Choroid plexus epithelial cell (primary cell): ENCODE measurements at places on chromosomes 7 and 10.

DNA sequence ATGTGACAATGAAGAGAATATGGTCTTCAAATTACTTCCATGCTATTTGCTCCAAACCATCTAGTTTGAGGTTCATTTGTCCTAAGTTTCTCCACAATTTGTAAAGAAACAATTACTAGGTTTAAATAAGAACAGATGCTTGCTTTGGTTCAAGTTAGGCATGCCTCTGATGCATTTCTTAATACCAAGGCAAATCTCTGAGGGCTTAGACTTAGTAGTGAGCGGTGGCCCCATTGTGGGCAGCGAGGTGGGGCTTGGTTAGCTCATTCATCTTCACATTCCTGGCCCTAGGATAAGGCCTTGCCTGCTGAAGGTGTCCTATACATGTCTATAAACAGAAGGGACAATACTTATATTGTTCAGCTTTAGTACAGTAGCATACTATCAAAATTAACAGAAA lies 52.4 kb upstream of the RHEB start:
- DNase-seq, result no peak

DNA sequence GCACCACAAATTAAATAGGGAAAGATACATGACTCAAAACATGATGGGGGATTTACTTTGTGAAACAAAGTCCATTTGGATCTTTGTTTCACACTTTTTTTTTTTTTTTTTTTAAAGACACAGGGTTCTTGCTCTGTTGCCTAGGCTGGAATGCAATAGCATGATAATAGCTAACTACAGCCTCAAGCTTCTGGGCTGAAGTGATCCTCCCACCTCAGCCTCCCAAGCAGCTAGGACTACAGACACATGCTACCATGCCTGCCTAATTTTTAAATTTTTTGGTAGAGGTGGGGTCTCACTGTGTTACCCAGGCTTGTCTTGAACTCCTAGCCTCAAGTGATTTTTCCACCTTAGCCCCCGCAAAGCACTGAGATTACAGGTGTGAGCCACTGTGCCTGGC lies 172.6 kb upstream of the KLF14 start:
- no peak for DNase-seq

- DNase-seq, result no peak
Measured at GRCh38 chr10:22959950-22960349, 32.1 kb downstream of the ARMC3 start.

DNA sequence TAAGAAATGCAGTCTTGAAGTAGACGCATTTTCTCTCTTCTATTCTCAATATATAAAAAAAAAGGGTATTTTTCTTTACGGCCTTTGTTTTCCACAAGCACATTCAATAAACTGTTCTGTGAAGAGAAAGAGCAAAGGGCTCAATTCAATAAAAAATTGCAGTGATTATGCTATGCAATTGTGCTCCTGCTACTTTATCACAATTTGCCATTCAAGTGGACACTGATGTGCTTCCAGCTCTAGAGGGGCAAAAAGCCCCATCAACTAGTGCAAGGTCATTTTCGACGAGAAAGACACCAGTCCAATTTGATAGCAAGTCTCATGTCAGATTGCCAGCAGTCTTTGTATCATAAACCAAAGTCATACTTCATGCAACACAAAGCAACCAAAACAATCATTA lies 82.6 kb upstream of the THSD7A start:
- DNase-seq, result no peak

GRCh38 chr10:34587002-34587679 lies 228.0 kb downstream of the PARD3 start:
- DNase-seq, result no peak

GRCh38 chr10:5644930-5645329 lies 21.5 kb downstream of the ASB13 start:
- DNase-seq, result no peak

- peak; percentile 81 for DNase-seq
Measured at GRCh38 chr10:114996542-114996941, 58.5 kb downstream of the TRUB1 start.

- DNase-seq, result peak; percentile 89
Measured at GRCh38 chr7:112898432-112899290, 108.5 kb upstream of the TMEM168 start.

DNA sequence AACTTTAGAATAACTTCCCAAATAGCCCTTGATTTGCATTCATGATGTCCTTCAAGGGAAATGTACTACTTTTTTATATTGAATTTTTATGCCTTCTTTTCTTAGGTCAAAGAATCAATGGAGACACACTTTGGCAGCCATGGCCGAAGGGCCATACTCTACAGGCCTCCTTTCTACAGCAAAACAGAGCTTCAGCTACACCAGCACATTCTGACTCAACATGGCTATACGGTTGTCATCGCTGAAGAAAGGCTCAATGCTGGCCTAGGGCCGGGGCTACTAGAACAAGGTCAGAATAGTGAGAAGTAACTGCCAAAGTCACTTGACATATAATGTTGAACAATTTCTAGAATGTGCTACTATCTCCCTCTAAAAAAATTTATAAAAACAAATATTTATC lies 27.0 kb downstream of the CPED1 start:
- no peak for DNase-seq

DNA sequence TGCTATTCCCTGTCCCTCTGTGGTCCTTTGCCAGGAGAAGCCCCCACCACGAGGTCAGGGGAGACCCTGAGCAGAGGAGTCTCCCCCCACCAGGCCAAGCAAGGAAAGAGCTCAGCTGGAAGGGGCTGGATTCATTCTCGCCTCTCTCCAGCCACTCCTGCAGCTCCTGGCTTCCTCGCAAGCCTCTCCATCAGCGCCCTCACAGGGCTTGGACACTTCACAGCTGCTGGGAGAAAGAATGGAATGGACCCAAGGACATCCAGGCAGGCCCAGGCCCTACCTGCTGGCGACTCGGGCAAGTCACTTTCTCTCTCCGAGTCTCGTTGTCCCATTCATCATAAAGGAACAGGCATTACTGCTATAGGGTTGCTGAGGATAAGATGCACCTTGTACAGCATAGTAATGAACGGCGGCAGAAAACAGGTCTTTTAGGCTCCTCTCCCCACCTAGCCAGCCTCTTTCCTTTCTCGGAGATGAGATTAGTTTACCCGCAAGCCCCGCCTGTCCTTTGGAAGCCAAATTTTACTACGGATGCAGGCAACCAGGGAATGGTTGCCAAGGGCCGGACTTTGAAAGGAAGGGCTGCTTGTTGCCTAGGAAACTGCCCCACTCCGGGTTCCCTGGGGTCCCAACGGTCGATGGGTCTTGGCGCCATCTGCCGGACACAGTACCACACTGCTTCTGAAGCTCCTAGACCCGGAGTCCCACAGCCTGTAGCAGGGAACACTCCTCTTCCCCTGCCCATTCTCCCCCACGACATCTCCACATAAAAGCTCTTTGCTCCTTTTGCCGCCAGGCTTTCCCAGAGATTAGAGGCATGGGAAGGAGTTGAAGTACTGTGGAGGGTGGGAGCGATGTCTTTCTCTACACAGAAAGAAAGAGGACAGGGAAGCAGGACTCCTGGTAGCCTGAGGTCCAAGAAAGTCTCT lies 22.3 kb downstream of the IMPDH1 start:
- DNase-seq, result peak; percentile 79

DNA sequence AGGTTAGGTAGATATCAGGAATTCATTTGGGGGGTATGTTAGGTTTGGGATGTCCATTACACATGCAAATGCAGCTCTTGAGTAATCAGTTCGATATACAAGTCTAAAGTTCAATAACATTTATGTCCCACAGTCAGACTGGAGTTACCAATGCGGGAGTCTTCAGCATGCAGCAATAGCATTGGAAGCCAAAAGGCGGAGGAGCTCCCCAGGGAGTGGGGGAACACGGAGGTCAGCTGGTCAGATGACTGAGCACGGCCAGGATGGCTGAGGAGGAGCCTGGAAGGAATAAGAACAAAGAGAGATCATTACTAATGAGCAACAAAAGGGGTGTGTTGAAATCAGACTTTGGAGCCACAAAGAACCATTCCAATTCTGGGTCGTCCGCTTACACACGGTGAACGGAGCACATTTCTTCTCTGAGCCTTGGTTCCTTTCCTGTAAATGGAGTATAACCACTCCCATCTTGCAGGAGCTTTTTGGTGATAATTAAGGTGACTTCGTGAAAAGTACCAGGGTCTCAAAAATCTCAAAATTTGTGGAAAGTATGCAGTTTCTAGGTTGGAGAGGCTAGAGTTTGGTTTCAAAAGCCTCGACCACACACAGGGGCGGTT lies 478 bp upstream of the ZNF22 start:
- peak; percentile 97 for DNase-seq

DNA sequence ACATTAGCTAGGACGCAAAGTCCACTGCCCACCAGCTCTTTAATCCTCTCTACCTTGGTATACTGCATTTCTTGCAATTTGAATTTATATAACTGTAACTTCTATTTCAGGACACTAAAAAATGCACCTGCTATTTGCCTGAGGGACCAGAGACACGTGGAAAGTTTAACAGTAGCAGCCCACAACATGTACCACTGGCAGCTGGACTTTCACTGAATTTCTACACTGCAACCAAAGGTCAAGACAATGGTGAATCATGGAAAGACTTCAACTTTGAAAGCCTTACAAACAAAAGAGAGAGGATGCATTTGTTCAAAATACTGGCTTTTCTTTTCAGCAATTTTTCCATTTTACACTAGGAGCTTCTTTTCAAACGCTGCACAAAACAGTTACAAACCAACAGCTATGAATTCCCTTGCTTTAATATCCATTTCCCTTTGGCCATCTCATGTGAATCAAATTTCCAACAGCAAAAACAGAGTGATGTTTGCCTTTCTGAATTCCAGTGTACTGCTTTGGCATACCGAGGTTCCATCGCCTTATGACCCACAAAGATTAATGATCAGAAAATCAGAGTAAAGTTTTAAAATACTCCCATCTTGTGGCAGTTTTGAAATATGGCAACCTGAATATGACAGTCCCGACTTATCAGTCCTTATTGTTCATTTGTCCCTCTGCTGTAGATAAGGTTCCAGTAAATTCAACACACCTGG lies 29.9 kb upstream of the HNRNPH3 start:
- DNase-seq, result peak; percentile 81

DNA sequence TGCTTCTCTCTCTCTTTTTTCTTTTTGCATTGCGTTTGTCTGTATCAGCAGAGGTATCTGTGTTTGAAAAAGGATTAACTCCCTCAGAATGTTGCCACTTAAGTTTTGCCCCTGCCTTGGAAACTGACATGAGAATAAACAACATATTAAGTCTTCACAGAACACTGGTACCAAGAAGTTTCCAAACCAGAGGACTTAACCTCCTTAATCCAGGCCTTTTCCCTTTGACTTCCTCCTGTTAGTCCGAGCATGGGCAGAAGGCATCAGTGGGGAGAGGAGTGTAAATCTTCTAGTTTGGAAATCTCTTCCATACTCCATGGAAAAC lies 681.4 kb downstream of the LRMDA start:
- no peak for DNase-seq

- DNase-seq, result no peak
Measured at GRCh38 chr10:123642293-123642692, 23.9 kb upstream of the GPR26 start.

GRCh38 chr7:105013221-105013815 lies 687 bp upstream of the KMT2E start:
- peak; percentile 97 for DNase-seq

GRCh38 chr10:76315240-76315639 lies 883.8 kb downstream of the LRMDA start:
- no peak for DNase-seq

DNA sequence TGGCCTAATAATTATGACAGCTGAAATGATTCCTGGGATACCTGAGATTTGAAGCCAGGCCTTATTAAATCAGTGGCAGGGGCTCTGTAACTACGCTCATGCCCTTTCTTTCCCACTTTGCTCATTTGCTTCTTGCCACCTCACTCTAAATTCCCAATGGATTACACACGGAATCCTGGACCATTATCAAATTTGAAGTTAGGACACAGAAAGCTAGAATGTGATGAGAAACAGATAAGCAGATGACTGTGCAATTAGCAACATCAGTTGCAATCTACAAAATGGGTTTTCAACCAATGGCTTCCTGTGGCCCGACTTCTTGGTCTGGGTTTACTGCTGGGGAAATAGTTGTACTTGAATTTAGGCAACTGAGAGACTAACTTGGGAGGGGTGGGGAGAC lies 374.3 kb downstream of the INHBA start:
- no peak for DNase-seq

DNA sequence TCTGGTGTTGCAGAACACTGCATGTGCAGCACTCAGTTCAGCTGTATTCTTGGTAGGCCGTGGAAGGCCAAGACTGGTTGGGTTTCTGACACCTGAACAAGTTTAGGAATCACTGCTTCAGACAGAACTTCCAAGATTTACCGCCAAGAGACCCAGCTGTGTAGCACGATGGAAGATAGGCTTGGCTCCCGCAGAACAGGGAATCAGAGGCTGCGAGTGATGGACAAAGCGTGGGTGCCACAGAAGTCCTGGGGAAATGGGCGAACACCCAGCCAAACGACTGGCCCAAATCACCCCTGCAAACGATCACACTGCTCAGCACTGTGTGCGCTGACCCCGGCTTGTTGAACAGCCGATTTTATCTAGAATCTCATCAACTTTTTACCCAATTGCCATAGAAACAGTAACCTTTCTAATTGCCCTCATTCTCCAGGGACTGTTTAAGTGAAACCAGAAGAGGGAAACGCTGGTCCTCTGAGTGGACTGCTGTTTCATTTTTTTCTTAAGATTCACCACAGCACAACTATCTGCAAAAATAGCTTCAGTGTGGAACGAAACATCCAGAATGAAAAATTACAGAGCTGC lies 17.9 kb downstream of the ZFAND2A start:
- no peak for DNase-seq

DNA sequence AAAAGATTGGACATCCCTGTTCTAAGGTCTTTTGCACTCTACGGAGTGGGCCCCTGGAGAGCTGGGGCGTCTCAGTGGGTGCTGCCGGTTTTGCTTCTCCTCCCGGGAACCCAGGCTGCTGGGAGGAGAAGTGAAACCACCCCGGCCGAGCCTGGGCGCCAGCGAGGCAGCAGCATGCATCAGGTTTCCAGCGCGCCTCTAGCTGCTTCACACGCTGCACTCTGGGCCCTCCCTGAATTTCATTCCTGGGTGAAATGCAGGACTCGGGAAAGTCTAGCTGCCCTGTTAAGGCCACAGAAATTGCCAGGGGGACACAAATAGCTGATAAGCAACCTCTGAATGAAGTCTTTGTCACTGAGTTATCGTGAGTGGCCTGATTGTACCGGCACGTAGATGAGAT lies 127.4 kb downstream of the TRRAP start:
- no peak for DNase-seq

GRCh38 chr7:6015917-6016652 lies 7.0 kb downstream of the AIMP2 start:
- DNase-seq, result peak; percentile 98

- peak; percentile 59 for DNase-seq
Measured at GRCh38 chr10:103592186-103593021, 98.9 kb downstream of the NEURL1 start.

- no peak for DNase-seq
Measured at GRCh38 chr10:15563246-15563645, 156.5 kb downstream of the ITGA8 start.

- no peak for DNase-seq
Measured at GRCh38 chr7:25246306-25246705, 18.0 kb upstream of the NPVF start.

- DNase-seq, result peak; percentile 88
Measured at GRCh38 chr10:112314822-112315474, 31.7 kb downstream of the TECTB start.

GRCh38 chr10:76175533-76176165 lies 744.2 kb downstream of the LRMDA start:
- no peak for DNase-seq
